ENCODE measurements at places on chromosomes 4 and X.
A peak's percentile ranks its signal among the peaks of the same experiment; 100 is the strongest.

- DNase-seq: no peak
These were observed 16.6 kb downstream of the SOWAHB start for GRCh38 chr4:76881375-76881774.

DNA sequence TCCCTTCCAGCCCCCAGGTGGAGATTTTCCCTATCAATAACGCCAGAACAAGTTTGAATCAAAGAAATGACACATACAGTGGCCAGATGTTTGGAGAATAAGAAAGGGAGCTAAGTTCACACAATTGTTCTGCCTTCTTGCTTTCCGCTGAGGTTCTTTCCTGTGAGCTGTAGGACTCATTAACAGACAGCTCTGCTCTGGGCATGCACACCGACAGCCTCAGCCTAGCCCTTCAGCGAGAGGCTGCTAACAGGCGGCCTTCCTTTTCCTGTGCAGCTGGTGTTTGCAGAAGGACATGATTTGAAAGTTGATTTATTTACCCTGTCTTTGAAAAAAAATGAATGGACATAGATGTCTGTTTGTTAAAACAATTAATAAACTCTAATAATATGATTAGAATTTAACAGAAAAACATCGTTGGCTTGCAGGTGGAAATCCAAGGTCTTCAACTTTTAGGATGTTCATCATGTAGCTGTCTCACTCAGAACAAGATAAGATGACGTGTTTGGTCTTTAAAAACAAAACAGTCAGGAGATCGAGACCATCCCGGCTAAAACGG lies 183.3 kb downstream of the KDR start:
- peak; percentile 20 for DNase-seq

DNA sequence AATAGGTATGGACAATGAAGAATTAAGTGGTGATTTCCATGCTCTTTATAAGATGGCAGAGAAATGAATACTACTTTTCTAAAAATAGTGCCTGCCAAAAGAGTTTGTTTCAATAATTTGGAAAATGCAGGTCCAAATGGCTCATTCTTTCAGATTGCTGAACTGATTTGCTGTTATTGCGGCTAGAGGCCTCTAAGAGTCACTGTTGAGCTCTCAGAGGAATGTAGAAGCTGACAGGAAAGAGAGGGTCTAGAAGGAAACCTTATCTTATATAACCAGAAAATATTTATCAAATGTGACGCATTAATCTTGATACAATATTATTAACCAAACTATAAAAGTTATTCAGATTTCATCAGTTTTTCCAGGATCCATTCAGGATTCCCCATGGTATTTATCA lies 65.7 kb upstream of the PAGE1 start:
- peak; percentile 10 for DNase-seq

DNA sequence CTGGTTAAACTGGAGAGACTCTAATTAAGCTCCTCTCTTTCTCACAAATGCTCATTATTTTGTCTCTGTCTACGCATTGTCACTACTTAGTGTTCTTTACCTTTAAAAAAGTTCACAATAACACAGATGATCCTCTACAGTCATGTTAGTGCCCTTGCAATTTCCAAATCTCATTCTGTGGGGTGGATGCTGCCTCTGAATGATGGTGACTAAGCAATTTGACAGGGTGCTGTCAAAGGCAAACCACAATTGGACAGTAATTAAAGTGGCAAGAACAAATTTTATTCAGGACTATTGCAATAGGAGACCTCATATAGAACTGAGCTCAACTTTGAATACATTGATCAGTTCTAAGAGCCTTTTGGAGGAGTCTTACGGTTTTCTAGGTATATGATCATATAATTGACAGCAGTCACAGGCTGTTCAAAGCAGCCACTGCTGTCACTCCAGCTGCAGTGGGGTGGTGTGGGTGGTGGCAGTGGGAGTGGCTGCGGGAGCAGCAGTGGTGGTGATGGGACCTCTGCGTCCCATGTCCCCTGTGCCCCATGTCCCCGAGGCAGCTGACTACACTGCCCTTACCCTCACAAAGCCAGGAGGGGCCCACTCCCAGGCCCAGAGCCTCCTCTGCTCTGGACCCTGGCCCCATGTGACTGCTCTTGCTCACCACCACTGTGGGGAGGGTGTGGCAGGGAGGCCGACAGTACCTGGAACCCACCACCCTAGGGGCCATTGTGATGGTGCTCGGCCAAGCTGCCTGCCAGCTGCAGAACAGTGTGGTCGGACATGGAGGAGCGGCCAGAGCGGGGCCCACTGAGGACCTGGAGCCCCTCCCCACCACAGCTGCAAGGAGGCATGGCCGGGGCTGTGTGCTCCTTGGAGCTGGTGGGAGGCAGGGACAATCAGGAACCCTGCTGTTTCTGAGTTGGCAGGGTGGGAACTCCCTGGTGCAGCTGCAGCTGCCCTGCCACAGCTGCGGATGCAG lies 30.4 kb upstream of the PAGE1 start:
- DNase-seq: no peak

- DNase-seq: no peak
These were observed 187.4 kb downstream of the TEX13C start for GRCh38 chrX:125507119-125507518.

- no peak for DNase-seq
These were observed 4.2 kb upstream of the HGFAC start for GRCh38 chr4:3437582-3437936.

DNA sequence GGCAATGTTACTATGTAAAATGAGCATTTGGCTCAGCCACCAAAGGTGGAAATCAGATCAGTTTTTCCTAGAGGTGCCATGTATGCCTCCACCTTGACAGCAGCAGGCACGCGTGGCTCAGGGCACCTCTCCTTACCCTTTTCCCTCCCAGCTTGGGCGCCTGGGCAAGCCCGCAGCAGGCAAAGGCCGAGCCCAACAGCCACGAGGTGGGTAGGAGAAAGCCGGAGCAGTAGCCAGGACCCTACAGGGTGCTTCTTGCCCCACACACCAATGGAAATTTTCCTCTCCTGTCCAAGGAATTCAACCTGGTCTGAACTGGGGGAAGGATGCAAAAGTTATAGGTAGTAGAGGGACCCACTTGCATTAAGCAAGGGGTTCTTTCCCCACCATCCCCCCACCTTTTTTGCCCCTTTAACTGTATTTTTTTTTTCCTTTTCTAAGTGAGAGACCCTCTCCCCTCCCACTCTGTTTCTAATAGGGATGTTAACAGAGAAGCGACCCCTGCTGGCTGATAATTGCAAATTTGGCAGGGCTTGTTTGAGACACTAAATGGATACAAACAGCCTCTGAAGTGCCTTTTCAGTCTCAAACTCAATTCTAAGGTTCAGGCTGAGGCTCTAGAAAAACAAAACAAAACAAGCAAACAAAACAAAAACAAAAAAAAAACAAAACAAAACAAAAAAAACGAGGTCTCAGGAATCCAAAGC lies 895.1 kb downstream of the PCDH18 start:
- no peak for DNase-seq

DNA sequence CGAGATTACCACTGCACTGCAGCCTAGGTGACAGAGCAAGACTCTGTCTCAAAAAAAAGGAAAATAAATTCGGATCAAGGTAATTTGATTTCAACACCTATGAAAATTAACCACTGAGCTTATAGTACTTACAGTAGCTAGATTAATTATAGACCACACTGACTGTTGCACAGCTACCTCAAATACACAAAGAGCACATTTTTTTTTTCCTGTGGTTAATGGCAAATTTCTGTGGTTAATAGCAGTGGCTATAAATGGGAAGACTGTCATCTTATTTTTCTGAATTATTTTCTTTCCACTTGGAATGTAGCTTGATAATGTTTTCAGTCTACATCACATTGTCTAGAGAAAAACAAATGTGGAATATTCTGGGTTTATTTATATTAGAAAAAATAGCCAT lies 1661.6 kb upstream of the PCDH7 start:
- no peak for DNase-seq

GRCh38 chrX:15435836-15436619 lies 51.8 kb upstream of the VEGFD start:
- DNase-seq: no peak

GRCh38 chr4:16120720-16121119 lies 36.9 kb upstream of the PROM1 start:
- DNase-seq: no peak

GRCh38 chr4:82463221-82463620 lies 32.8 kb downstream of the ENOPH1 start:
- no peak for DNase-seq

GRCh38 chr4:74638001-74638400 lies 156.3 kb downstream of the BTC start:
- DNase-seq: no peak

DNA sequence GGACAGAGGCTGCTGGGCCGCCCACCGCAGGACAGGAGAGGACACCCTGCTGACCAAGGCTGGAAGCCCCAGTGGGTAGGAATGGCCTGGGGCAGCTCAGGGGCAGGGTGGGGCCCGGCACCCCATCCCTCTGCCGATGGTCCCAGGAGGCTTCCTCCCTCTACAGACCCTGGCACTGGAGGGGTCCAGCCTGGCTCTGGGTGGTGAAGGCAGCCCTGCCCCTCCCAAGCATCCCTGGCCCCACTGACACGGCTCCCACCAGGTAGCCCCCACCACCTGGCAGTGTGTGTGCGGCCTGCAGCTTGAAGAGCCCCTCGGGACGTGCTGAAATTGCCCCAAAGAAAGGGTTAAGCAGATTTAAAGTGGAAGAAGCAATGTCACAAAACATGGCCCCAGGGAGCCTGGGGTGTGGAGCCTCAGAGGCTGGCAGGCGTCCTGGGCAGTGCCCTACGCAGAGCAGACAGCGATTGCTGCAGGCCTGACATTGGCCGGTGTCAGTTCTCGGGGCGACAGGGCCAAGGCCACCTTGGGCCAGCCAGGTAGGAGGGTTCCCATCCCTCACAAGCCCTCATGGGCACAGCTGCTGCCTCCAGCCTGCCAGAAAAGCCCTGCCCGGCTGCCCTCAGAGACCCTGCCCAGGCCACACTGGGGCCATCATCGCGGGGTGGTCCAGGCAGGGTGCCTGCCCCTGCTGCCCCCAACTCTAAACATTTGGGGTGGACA lies 80.5 kb downstream of the FAM53A start:
- no peak for DNase-seq

GRCh38 chr4:32847461-32847860 lies 2127.3 kb downstream of the PCDH7 start:
- no peak for DNase-seq

GRCh38 chr4:4754641-4755040 lies 104.8 kb upstream of the MSX1 start:
- no peak for DNase-seq

- DNase-seq: no peak
These were observed 9.9 kb upstream of the CLTRN start for GRCh38 chrX:15674514-15674840.

DNA sequence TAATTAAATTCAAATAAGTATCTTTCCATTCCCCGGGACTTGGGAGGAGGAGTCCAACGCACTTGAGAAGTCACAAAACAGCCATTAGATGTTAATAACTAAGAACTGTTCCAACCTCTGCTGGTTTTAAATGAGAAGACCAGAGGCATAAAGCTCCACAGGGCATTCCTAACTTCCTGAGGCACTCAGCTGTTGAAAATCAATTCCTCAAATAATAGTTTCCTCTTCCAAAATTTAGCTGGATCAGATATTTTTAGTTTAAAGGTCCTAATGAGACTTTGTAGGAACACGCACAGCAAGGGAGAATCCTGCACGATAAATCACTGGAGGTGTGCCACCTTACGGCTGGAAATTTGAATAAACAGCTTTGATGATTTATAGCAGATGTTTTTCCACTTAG lies 504.3 kb upstream of the ZFP42 start:
- no peak for DNase-seq

DNA sequence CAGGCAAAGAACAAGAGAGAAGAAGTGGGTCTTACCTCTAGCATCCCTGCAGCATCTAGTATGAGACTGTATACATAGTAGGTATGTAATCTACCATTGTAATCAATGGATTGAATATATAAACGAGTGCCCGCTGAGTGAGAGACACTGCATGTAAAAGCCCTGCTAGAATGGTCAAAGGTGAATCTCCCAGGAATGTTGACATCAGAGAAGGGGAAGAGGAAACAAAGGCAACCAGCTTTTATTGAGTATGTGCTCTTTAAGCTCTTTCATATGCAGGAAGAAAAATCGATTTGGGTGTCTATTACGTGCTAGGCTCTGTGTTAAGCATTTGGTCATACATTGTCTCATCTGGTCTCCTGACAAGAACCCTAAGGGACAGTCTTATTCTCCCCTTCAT lies 91.9 kb upstream of the KLHL13 start:
- no peak for DNase-seq

DNA sequence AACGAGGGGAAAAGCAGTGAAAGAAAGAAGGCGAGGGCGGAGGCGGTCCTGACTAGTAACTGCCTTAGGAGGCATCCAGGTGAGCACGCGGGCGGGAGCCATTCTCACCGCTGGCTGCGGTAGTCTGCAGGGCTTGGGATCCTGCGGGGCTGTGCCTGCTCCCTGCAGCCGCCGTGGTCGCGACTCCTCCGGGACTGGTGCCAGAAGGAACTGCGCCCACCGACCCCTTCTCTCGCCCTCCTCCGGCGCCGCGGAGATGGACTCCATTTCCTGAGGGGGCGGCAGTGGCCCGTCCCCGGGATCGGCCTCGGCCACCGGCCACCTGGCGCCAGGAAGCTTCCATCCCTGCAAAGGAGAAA lies 543 bp downstream of the NFXL1 start:
- DNase-seq: no peak

- DNase-seq: no peak
These were observed 111.3 kb upstream of the ATP8A1 start for GRCh38 chr4:42768125-42768748.

DNA sequence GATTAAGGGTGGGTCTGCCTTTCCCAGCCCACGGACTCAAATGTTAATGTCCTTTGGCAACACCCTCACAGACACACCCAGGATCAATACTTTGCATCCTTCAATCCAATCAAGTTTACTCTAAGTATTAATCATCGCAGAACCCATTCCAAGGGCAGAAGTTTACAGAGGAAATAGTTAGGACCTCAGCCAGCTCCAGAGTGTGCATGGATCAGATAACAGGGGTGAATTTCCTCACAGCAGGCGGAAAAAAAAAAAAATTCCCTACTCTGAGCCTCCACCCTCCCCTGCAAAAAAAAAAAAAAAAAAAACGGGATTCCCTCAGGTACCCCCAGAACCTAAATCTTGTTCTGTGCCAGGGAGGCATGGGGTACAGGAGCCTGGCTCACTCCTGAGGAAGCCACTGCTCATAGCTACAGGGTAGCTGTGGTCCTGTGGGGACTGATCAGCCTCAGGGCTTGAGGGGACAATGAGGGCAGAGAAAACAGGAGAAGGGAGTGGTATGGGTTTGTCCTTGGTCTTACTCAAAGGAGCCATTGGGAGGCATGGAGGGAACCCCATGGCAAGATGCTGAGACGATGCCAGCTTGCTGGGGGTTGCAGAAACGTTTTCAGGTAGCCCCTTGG lies 113.0 kb downstream of the DHRSX start:
- no peak for DNase-seq

GRCh38 chr4:164215113-164215741 lies 538.7 kb upstream of the SMIM31 start:
- DNase-seq: no peak

- no peak for DNase-seq
These were observed 118.8 kb downstream of the GABRA2 start for GRCh38 chr4:46270986-46271596.
